ENCODE measurements at places on chromosomes 11 and 22. TPM values are rescaled to one million over a fixed set of nuclear protein-coding genes. Genes with fewer than 3 reads are reported as not detected.

Gene BDNF
- total RNA-seq: 33.3 TPM

Gene TRIM6
- total RNA-seq: 8.3 TPM

Gene PHF5A
- 34.2 TPM for total RNA-seq

Gene FXYD2
- not detected for total RNA-seq

Gene AQP11
- 0.85 TPM for total RNA-seq

Gene GRM5
- total RNA-seq: 0.12 TPM

Gene ART5
- 0.81 TPM for total RNA-seq

Gene JRKL
- 9.0 TPM for total RNA-seq

Gene MMP7
- not detected for total RNA-seq

Gene TCN1
- total RNA-seq: not detected

Gene ME3
- total RNA-seq: 46.8 TPM

Gene NCR3LG1
- total RNA-seq: 9.1 TPM

Gene RASGRP2
- total RNA-seq: 1.3 TPM

Gene ACAD8
- 13.2 TPM for total RNA-seq

Gene WBP2NL
- 2.2 TPM for total RNA-seq

Gene SCGB2A2
- not detected for total RNA-seq

Gene TTC28
- 93.6 TPM for total RNA-seq

Gene MYOD1
- not detected for total RNA-seq

Gene MGAT3
- total RNA-seq: 0.36 TPM

Gene PRAME
- total RNA-seq: 0.49 TPM
